Activated CD4-positive, alpha-beta T cell treated with anti-CD3 and anti-CD28 coated beads for 36 hours (primary cell): ENCODE measurements at places on chromosomes 3 and 15. TPM values are rescaled to one million over a fixed set of nuclear protein-coding genes. Genes with fewer than 3 reads are reported as not detected.

The SUCNR1 gene
- total RNA-seq = not detected

The MAGI1 gene
- total RNA-seq = 0.18 TPM

The PFN2 gene
- total RNA-seq = 3.6 TPM

The HYKK gene
- 2.5 TPM for total RNA-seq

The TTC21A gene
- total RNA-seq = 2.3 TPM

The PARP15 gene
- 7.8 TPM for total RNA-seq

The TMEM108 gene
- total RNA-seq = not detected

GRCh38 chr15:45048794-45049631 lies 26.0 kb downstream of the SORD start:
- DNase-seq = no peak

DNA sequence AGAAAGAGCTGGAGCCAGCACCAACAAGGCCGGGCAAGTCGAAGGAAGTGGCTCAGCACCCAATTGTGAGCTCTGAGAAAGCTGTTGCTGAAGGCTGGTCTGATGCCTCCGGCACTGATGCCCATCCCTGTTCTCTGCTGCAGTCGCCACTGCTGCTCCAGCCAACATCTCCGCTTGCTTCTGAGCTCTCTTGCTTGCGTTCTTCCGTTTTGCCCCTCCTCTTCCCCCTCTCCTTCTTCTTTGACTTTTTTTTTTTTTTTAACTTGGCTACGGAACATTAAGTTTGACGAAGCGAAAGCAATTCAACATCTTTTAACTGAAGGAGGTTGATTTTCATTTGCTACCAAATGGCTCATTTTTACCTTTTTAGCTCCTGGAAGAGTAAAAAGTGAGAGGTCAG lies 442.9 kb downstream of the MCTP2 start:
- no peak for DNase-seq

- no peak for DNase-seq
Measured at GRCh38 chr15:99095626-99096025, 9.3 kb upstream of the SYNM start.

DNA sequence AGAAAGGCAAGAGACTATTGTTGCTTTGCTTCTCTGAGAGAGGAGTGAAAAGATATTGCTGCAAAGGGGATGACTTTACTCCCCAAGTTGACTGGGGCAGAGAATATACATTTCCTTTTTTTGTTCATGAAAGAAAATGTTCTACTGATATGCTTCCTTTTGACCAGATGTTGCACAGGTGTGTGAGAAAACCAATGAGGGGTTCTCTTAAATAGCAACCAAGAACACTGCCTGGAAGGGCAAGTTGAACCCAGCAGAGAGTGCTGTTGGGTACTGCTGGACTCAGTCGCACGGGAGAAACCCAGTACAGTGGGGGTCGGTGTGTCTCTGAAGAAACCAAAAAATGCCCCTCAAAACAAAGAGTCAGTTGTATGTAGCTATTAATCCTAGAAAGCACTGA lies 101.2 kb downstream of the CHST2 start:
- DNase-seq = no peak

GRCh38 chr3:114550165-114550564 lies 256.3 kb downstream of the TIGIT start:
- DNase-seq = no peak

GRCh38 chr3:186772701-186773417 lies 10.5 kb upstream of the EIF4A2 start:
- peak; percentile 84 for DNase-seq

DNA sequence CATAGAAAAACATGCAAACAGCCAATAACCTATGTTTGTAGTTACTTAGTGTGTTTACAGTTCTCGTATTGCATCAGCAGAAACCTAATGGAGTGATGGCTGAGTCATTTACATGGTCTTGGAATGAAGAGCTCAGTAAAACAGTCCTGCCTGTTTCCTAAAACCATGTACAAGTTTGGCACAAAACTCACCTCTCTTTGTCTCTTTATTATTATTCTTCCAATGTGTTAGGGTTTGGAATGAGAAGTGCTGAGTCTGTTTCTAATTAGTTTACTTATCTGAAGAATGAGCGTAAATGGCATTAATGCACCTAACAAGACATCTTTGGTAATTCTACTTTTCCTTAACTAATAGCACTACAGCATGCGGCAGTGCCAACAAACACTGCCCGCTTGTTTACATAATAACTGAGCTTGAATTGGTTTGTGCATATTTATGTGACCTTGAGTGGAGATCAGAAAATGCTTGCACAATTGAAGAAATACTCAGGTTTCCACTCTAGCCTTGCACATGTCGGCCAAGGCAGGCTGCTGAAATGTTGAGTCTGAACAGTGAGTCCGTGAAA lies 385.4 kb upstream of the SEMA6D start:
- no peak for DNase-seq

DNA sequence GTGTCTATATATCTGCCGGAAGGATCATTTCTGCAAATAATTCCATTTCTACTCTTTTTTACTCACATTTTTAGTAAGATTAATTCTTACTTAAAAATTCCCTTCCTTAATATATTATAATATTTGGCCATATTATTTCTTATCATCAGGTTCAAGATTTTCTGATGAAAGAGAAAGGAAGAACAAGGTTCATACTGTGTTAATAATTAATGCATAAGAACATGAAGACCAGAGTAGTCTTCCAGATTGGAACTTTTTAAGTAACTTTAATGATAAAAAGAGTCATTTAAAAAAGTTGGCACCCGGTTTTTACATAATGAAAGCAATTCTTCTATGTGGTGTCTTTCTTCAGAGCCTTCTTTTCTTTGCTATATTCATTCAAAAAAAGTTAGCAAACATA lies 590 bp downstream of the ACKR4 start:
- DNase-seq = no peak
